Left cardiac atrium (tissue), 4 donors: ENCODE measurements at places on chromosomes 13 and 19. TPM values are rescaled to one million over a fixed set of nuclear protein-coding genes. Genes with fewer than 3 reads are reported as not detected.

The ELAVL3 gene
- total RNA-seq, result 0.24 TPM

The CLIP3 gene
- 7.9 TPM for total RNA-seq

The RYR1 gene
- total RNA-seq, result 3.0 TPM

The SRRM5 gene
- 0.10 TPM for total RNA-seq

The PODNL1 gene
- 1.4 TPM for total RNA-seq

The HSH2D gene
- 0.16 TPM for total RNA-seq

The ZNF728 gene
- 3.2 TPM for total RNA-seq

The IGFL2 gene
- not detected for total RNA-seq

The CADM4 gene
- total RNA-seq, result 13.7 TPM
